ENCODE measurements at places on chromosomes 1 and 21.
A peak's percentile ranks its signal among the peaks of the same experiment; 100 is the strongest.

DNA sequence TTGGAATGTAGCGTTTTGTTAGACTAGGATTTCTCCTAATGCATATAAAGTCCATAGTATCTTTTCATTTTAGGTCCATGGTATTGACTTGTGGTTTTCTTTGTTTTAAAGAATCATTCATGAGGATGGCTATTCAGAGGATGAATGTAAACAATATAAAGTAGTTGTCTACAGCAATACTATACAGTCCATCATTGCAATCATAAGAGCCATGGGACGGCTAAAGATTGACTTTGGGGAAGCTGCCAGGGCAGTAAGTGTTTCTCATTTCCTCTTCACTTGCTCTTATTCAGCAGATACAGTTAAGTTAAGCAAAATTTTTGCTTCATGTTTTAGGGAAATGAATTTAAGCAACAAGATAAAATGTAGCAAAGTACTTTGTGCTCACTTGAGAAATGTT, 25.4 kb downstream of the GNAI3 start:
- DNase-seq = no peak

DNA sequence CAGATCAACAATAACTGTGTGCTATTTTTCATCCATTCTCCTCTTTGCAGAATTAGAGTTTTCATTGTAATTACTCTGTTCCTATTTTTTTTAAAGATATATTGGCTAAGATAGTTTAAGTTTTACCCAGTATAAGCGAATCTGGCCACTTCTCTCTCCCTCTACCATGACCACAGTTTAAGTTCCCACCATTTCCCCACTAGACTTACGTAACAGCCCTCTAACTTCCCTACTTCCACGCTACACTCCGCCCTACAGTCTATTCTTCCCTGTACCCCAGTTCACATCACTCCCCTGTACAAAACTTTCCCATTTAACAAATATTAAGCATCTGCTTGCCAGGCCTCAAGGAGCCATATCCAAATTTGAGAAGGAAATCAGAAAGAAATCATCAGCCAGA, 16.5 kb downstream of the CTSK start:
- DNase-seq = no peak

GRCh38 chr21:31162827-31163226, 124.6 kb upstream of the KRTAP19-8 start:
- peak; percentile 49 for DNase-seq

GRCh38 chr21:41510500-41510899, 2.5 kb upstream of the TMPRSS2 start:
- DNase-seq = no peak

- no peak for DNase-seq
These were observed 7.3 kb upstream of the CAMK2N1 start for GRCh38 chr1:20493309-20493708.

GRCh38 chr1:89790592-89790991, 30.2 kb upstream of the LRRC8D start:
- DNase-seq = peak; percentile 48

GRCh38 chr1:208917281-208917680, 666.2 kb upstream of the CAMK1G start:
- no peak for DNase-seq

GRCh38 chr1:26585471-26585870, 55.9 kb downstream of the RPS6KA1 start:
- no peak for DNase-seq

- no peak for DNase-seq
These were observed 46.7 kb downstream of the CLDN14 start for GRCh38 chr21:36433059-36433709.

- DNase-seq = no peak
These were observed 671 bp downstream of the HNRNPU start for GRCh38 chr1:244863491-244864252.

- DNase-seq = no peak
These were observed 29.1 kb downstream of the ZNF695 start for GRCh38 chr1:246978785-246979184.

DNA sequence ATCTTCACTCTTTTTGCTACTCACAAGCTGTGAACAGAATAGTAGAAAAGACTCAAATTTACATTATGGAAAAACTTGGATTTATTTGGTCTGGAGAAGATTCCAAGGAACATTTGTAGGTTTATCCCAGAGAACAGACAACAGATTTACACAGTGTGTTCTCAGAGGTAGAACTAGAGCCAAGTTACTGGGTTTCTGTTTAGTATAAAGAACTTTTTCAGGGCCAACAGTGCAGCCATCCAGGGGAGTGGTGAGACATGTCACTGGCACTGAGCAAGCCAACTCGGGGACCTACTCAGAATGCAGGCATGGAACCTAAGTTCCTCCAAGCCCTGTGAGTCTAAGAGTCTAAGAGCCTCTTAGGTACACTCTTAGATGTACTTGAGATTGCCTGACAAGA, 142.6 kb downstream of the OMA1 start:
- no peak for DNase-seq

GRCh38 chr1:197944485-197944884, 27.3 kb downstream of the LHX9 start:
- no peak for DNase-seq

GRCh38 chr21:35426469-35426868, 377.4 kb upstream of the RUNX1 start:
- DNase-seq = no peak

- peak; percentile 45 for DNase-seq
These were observed 497.4 kb downstream of the DISC1 start for GRCh38 chr1:232123775-232124659.

- peak; percentile 85 for DNase-seq
These were observed 20.4 kb upstream of the TARBP1 start for GRCh38 chr1:234499119-234499942.

DNA sequence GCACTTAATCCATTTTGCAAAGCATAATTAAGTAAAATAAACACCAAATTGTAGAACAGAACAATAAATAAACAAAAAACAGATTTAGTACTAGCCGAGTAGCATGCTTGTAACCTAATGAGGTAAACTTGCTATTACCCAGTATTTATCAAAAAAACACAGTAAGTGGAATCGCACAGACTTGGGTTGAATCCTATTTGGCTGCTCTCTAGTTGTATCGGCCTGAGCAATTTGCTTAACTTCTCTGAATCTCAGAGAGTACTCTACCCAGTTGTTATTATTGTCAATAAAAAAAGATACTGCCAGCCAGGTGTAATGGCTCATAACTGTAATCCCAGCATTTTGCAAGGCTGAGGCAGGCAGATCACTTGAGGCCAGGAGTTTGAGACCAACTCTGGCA, 664.3 kb downstream of the ADGRL2 start:
- DNase-seq = no peak

DNA sequence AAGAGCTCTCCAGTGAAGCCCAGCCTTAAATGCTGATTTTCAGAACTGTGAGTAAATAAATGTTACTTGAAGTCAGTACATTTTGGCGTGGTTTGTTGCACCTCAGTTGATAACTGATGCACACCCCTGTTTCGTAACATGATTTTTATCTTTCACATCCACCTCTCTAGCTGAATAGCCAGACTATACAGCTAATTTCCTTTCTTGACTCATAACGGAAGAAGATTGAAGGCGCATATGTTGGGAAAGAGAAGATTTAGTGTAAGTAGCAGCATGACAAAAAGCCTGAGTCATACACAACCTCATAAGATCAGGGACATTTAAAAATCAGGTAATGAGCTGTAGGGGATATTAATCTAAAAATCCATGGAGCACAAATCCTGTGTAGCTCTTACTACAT, 716.2 kb upstream of the ZP4 start:
- DNase-seq = no peak

- no peak for DNase-seq
These were observed 78.3 kb downstream of the NDUFS5 start for GRCh38 chr1:39104158-39105060.
